ENCODE measurements at places on chromosomes 12 and 14. TPM values are rescaled to one million over a fixed set of nuclear protein-coding genes. Genes with fewer than 3 reads are reported as not detected.

The RPL6 gene
- 807 TPM for total RNA-seq

The UBR7 gene
- total RNA-seq = 42.2 TPM

The EGLN3 gene
- 71.2 TPM for total RNA-seq

The PLEKHH1 gene
- 136 TPM for total RNA-seq

The OR11H6 gene
- not detected for total RNA-seq

The SIRT4 gene
- total RNA-seq = 5.4 TPM

The SLC5A8 gene
- not detected for total RNA-seq

The CLEC2D gene
- total RNA-seq = 21.1 TPM

The ALG10B gene
- 16.5 TPM for total RNA-seq

The TMEM263 gene
- 27.8 TPM for total RNA-seq

The OR4E2 gene
- not detected for total RNA-seq

The BBOF1 gene
- total RNA-seq = 13.0 TPM

The EMP1 gene
- 66.9 TPM for total RNA-seq

The FNTB gene
- 2.9 TPM for total RNA-seq

The LRTM2 gene
- total RNA-seq = not detected

The MANSC1 gene
- total RNA-seq = 35.7 TPM

The ADAM20 gene
- total RNA-seq = 0.72 TPM

The PTHLH gene
- total RNA-seq = 2.8 TPM

The CFAP73 gene
- total RNA-seq = not detected

The INHBC gene
- total RNA-seq = not detected

The TAS2R43 gene
- total RNA-seq = not detected

The KCNK13 gene
- total RNA-seq = 2.5 TPM

The KCNH3 gene
- total RNA-seq = not detected

The KRT6C gene
- total RNA-seq = 0.43 TPM

The NYNRIN gene
- 8.1 TPM for total RNA-seq

The UNG gene
- 13.8 TPM for total RNA-seq

The KERA gene
- total RNA-seq = not detected

The SCNN1A gene
- total RNA-seq = 486 TPM
